ENCODE measurements at places on chromosomes 2 and 18.

DNA sequence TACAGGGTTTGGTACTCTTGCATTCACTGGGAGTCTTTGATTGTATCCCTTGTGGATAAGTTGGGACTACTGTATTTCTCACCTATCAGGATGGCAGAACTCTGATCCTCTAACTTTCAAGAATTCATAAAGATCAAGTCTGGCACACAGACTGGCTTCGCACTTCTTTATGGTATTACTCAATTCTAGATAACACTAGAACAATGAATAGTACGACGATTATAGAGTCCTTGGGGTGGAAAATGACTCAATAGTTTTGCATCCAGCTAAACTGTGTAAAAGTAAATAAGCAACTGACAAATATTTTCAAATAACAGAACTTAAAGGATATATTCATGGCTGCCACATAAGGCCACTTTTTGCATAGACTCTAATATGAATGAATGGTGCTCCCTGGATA, 103.4 kb upstream of the MEX3C start:
- no peak for DNase-seq

- DNase-seq = no peak
Observed at GRCh38 chr2:8663997-8664396, 17.9 kb upstream of the ID2 start.

DNA sequence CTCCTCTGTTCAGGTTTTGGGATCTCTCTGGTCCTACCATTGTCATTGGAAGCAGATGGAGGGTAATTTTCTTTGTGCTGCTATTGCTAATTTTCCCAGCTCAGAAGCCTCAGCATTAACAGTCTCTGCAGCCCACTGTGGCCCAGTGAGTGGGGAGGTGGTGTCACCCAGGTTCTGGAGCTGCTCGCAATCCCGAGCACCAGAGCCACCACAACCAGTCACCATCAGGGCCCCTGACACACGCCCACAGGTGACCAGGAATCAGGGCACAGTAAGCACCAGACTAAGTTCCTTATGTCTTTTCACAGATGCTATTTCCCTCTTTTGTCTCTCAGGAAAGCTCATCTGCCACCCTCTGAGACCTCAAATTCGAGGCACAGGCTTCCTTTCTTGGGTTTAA, 87.9 kb downstream of the SEPTIN10 start:
- no peak for DNase-seq

GRCh38 chr2:216773072-216773471, 77.7 kb upstream of the IGFBP5 start:
- no peak for DNase-seq

- DNase-seq = no peak
Observed at GRCh38 chr2:169662744-169663143, 31.5 kb downstream of the CFAP210 start.

- no peak for DNase-seq
Observed at GRCh38 chr2:169511818-169512217, 2.3 kb downstream of the KLHL41 start.

DNA sequence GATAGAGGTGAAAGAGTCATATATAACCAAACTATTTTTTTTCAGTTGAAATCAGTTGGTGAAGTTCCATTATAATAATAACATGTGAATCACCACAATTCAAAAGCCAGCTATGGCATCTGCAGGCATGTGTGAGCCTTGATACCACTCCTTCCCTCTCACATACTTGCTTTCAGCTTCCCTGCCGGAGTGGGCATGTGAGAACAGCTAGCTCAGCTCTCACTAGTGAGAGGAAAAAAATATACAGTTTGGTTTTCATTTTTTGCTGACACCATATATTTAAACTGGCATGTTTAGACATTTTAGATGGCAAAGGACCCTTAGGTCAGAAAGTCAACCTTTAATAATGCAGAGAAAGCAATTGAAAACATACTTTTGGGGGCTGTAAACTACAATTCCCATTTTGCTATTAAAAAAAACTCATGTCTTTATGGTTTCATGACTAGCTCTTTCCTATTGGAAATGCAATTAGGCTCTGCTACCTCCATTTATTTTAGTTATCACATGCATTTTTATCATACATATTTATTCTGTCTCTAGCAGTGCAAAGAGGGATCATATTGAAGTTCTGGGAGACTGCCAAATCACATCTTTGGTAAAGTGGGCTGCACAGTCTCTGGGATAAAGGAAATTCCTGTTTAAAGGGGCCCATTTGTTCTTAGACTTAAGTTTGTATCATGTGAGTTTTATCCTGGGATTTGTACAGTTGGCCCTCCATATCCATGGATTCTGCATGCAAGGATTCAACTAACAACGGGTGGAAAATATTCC, 33.2 kb upstream of the SLC40A1 start:
- DNase-seq = no peak

All from cortex of kidney (tissue), 1 donor.